ENCODE measurements at places on chromosomes 16 and 17.
A peak's percentile ranks its signal among the peaks of the same experiment; 100 is the strongest.

- DNase-seq = no peak
Measured at GRCh38 chr16:8935989-8936388, 27.7 kb downstream of the USP7 start.

DNA sequence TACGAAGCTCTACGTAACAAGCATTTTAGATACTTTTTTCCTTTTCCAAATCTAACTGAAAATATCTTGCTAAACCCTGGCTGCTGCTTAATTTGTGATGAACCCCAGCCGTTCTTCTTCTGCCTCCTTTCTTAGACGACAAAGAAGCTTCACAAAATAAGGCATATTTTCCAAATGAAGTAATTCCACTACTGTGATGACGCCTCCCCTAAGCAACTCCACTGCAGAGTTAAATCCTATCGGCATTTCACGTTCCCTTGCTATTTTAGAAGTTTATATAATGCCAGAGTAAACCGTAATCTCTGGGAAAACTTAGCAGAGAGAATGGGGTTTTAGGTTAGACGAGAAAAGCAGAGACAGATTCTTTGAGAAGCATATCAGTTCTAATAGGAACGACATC lies 683.1 kb upstream of the SALL1 start:
- no peak for DNase-seq

DNA sequence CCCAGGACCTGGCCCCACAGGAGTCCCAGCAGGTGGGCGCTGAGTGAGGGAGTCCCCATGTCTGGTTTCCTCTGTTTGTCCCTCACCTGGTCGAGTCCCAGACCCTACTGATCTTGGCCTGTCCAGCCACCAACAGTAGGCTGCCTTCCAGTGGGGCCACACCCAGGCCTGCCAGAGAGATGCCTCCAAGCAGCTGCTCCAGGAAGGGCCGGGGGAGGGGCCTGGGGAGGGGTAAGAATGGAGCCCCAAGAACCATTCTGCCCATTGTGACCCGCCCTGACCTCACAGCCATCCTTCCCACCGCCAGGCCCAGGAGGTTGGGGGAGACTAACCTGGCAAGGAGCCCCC lies 736 bp downstream of the SPATA20 start:
- no peak for DNase-seq

- peak; percentile 88 for DNase-seq
Measured at GRCh38 chr17:7589204-7589868, 558 bp downstream of the SOX15 start.

GRCh38 chr17:74134991-74135390 lies 68.5 kb upstream of the RPL38 start:
- no peak for DNase-seq

DNA sequence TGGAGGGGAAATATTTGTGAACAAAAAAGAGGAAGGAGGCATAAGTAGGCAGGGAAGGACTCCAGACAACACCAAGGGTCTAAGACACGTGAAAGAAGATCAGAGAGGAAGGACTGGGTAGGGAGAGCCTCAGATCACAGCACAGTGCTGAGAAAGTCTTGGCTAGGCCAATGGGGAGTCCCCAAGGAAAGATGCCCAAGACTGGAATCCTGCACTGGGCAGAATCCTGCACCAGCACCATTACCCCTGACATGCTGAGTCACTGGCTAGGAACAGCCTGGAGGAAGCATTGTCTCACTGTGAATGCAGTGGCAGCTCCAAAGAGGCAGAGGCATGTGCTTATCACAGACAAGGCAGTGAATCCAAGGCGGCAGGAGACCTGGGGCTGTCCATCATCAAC lies 19.2 kb downstream of the CLEC19A start:
- DNase-seq = no peak

GRCh38 chr16:65773301-65773874 lies 593.1 kb upstream of the CDH5 start:
- no peak for DNase-seq

GRCh38 chr16:86381491-86381890 lies 128.8 kb upstream of the FOXF1 start:
- DNase-seq = no peak

DNA sequence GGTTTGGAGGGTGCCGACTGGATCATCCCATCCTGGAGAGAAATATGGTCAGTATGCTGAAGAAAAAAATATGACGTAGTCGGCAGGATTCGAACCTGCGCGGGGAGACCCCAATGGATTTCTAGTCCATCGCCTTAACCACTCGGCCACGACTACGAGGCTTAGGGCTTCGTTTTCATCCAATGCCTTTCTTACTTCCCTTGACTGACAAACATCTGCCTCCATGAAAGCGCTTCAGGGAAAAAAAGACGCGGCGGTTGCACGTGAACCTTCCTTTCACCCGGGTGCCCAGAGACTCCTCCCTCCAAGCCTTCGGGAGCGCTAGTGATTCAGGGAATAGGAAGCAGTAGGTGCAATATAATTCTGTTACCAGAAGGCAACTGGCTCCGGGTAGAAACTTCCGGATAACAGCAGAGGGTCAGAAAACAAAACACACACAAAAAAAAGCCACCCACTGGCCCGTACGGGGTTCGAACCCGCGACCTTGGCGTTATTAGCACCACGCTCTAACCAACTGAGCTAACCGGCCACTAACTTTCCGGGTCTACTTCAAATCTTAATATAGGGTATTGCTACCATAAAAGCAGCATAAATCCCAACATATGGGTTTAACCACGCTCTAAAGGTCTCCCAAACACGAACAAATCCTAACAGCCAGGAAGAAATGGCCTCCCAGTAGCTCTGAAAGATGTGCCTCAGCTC lies 16.3 kb upstream of the AURKB start:
- DNase-seq = peak; percentile 78

- DNase-seq = no peak
Measured at GRCh38 chr16:191831-192230, 11.6 kb downstream of the HBQ1 start.

- no peak for DNase-seq
Measured at GRCh38 chr17:40453881-40454612, 10.8 kb downstream of the IGFBP4 start.

- no peak for DNase-seq
Measured at GRCh38 chr16:49586466-49587450, 213.2 kb downstream of the C16orf78 start.

GRCh38 chr16:88743693-88744576 lies 37.6 kb downstream of the CTU2 start:
- peak; percentile 78 for DNase-seq

DNA sequence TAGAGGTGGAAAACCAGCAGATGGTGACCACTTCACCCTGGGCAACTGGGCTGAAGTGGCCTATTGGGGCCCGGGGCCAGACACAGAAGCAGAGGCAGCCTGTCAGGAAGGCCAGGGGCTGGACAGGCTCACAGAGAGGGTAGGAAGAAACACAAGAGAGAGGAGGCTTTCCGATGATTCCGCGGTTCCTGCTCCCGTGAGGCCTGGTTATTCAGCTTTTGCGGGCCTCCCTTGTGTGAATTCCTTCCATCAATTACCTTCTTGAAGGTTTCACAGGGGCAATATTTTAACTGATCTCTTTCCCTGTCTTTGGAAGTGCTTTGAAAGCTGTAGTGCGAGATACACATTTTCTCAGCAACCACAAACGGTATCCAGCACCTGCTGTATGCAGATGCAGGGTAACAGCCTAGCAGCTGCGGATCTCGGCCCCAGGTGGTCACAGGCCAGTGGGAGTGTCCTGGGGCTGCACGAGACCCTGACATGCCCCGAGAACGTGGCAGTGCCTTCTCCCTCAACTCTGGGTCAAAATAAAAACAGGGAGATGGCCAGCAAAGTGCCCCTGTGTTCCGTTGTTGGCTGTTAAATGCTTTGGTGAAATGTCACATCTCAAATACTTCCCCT lies 11.6 kb upstream of the CMIP start:
- DNase-seq = no peak

DNA sequence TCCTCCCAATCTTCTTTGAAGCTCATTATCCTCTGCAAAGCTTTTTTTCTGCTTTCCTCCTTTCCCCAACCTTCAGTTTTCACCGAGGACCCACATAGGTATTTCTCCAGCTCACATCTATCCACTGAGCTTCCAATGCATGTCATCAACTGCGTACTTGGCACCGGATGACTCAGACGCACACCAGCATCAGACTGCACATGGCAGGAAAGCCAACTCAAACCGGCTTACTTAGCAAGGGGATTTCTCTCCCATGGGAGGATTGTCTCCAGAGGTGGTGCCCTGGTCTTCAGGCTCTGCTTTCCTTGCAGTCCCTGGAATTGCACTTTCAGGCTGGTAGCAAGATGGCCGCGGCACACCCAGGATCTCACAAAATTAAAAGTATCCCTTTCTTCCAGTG lies 1.7 kb upstream of the AKTIP start:
- DNase-seq = no peak

DNA sequence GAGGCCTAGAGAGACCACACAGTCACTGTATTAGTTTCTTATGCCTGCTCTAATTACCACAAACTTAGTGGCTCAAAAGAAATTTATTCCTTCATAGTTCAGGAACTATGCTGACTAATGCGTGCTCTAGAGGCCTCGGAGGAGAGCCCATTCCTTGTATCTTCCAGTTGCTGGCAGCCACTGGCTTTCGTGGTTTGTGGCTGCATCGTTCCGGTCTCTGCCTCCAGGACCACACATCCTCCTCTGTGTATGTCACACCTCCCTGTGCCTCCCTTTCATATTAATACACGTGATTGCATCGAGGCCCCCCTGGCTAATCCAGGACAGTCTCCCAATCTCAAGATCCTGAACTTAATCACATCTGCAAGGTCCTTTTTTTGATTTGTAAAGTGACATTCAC lies 16.9 kb upstream of the MYLK3 start:
- DNase-seq = no peak

Measured in uterus (tissue), 4 donors.